ENCODE measurements at places on chromosomes 7 and 10.

- no peak for DNase-seq
- no peaks in the 10 kb centered on the region for H3K27me3 ChIP-seq
- H3K36me3 ChIP-seq = no peaks in the 10 kb centered on the region
- peak overlapping the region; percentile 91 for H3K27ac ChIP-seq
- peaks cover 89% of the 10 kb centered on the region for H3K4me1 ChIP-seq
- no peak overlapping the region for H3K4me3 ChIP-seq
Measured at GRCh38 chr10:93461807-93462178, 20.3 kb downstream of the MYOF start.

- H3K4me1 ChIP-seq = peaks cover 76% of the 10 kb centered on the region
- H3K27me3 ChIP-seq = no peaks in the 10 kb centered on the region
- DNase-seq = no peak
- H3K27ac ChIP-seq = peak overlapping the region; percentile 72
- no peaks in the 10 kb centered on the region for H3K36me3 ChIP-seq
Measured at GRCh38 chr10:10821926-10822325, 195.7 kb upstream of the CELF2 start.

DNA sequence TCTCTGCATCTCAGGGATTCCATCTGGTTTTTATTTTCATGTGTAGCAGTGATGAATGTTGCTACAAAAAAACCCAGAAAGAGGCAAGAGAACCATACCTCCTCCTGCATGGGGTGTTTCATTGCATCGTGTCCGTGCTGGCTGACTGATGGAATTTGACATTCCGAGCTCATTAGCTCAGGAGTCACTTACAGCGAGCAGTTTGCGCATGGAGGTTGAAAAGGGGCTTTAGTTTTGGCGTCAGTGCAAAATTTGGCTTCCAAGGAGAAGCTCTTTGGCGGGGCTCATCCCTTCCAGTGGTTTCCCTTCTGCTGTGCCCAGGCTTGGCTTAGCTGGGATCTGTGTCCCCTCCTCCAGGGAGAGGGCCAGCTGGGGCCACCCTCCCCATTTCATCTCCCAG, 25.8 kb downstream of the EMX2 start:
- H3K36me3 ChIP-seq = no peaks in the 10 kb centered on the region
- no peak for DNase-seq
- no peaks in the 10 kb centered on the region for H3K4me1 ChIP-seq
- no peak overlapping the region for H3K27ac ChIP-seq

DNA sequence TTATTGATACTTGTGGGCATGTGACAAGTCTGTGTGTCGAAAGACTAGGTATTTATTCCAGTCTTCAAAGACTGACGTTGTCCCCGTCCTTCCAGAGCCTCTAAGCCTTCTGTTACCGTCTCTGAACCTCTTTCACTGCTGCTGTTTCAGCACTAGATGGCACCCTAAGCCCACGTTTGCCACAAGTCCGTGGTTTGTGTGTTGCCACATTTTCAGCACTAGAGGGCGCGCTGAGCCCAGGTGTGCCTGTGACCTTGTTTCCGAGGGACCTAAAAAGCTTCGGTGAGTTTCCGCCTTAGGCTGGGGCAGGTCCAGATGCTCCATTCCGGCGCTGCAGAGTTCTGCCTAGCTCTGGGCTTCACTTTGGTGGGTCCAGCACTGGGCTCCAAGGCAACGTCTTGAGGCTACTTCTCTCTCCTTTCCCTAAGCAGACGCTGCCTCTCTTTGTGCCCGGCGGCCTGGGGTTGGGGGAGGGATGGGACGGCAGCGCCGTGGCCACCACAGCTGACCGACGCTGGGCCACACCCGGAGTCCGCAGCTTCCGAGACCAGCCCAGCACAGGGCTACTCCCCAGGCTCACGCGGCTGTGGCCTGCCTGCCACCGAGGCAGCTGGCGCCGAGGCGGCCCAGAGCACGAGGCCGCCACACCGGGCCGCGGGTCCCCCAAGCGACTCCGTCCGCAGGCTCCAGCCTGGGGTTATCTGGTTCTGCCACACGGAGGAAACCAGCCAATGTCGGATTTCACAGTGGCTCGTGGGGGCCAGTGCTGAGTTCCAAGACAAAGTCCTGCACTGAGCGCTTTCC, 520.2 kb downstream of the REEP3 start:
- peak; percentile 55 for DNase-seq
- H3K4me1 ChIP-seq = peaks cover 12% of the 10 kb centered on the region
- peak overlapping the region; percentile 28 for H3K4me3 ChIP-seq
- H3K27ac ChIP-seq = no peak overlapping the region
- H3K27me3 ChIP-seq = no peaks in the 10 kb centered on the region

GRCh38 chr7:15862781-15863165, 176.3 kb upstream of the MEOX2 start:
- H3K4me1 ChIP-seq = no peaks in the 10 kb centered on the region
- no peaks in the 10 kb centered on the region for H3K36me3 ChIP-seq
- H3K27ac ChIP-seq = peak overlapping the region; percentile 2
- DNase-seq = no peak
- no peaks in the 10 kb centered on the region for H3K27me3 ChIP-seq

- no peak overlapping the region for H3K4me3 ChIP-seq
- H3K27me3 ChIP-seq = no peaks in the 10 kb centered on the region
- H3K4me1 ChIP-seq = no peaks in the 10 kb centered on the region
- H3K36me3 ChIP-seq = no peaks in the 10 kb centered on the region
- DNase-seq = peak; percentile 43
- no peak overlapping the region for H3K27ac ChIP-seq
Measured at GRCh38 chr7:2709553-2710285, 21.7 kb downstream of the AMZ1 start.

DNA sequence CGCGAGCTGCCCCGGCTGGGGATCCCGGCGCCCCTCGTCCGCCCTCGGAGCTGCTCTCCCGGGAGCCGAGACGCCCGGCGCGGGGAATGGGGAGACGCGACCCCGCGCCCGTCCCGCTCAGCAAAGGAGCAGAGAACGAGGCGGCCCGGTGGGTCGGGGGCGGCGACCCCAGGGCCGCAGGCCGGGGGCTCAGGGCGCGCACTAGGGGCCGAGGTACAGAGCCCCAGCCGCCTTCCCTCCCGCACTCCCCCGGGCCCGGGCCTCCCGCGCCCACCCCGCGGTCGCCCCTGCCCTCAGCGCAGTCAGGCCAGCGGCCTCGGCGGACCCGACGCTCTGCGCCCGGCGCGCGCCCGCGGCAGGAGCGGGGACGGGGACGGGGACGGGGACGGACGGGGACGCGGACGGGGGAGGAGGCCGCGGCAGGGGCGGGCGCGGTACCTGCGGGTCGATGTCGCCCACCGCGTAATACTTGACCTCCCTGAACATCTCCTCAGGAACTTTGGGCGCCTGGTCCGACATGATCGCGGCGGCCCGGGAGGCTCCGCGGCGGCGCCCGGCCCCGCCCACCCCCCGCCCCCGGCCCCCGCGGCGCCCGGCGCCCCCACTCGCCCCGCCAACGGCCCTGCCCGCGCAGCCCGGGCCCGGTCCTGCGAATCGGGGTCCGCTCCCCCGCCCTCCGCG, 373 bp downstream of the PAXIP1 start:
- H3K27ac ChIP-seq = peak overlapping the region; percentile 84
- peaks cover 14% of the 10 kb centered on the region for H3K4me1 ChIP-seq
- H3K27me3 ChIP-seq = no peaks in the 10 kb centered on the region
- H3K36me3 ChIP-seq = peaks cover 7% of the 10 kb centered on the region
